ENCODE measurements at places on chromosomes 12 and 14.

GRCh38 chr12:11693067-11693466 is 43.6 kb downstream of the ETV6 start:
- no peak for DNase-seq

GRCh38 chr12:108046650-108047049 is 82.4 kb upstream of the WSCD2 start:
- no peak for DNase-seq

GRCh38 chr12:53338017-53338416 is 1.9 kb upstream of the SP7 start:
- DNase-seq: no peak

- DNase-seq: no peak
Observed at GRCh38 chr14:101560534-101561113, 671 bp upstream of the DIO3 start.

- no peak for DNase-seq
Observed at GRCh38 chr14:30443368-30444007, 115.5 kb upstream of the G2E3 start.

DNA sequence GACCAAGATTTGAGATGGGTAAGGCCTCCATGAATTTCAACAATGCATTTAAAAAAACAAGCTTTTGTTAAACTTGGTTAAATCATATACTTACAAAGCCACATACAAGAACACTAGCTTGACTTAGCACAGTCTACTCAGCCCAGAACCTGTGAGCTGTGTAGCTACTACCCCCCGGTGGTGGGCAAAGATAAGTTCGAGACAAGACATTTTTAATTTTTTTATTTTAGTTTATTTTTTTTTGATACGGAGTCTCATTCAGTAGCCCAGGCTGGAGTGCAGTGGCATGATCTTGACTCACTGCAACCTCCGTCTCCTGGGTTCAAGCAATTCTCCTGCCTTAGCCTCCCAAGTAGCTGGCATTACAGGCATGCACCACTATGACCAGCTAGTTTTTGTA is 3.7 kb upstream of the NECAP1 start:
- no peak for DNase-seq

- DNase-seq: no peak
Observed at GRCh38 chr14:23183158-23183470, 346 bp downstream of the SLC7A8 start.

GRCh38 chr12:89260841-89261637 is 91.3 kb downstream of the DUSP6 start:
- DNase-seq: no peak

GRCh38 chr14:105201925-105202513 is 20.9 kb upstream of the NUDT14 start:
- DNase-seq: no peak

- DNase-seq: no peak
Observed at GRCh38 chr12:69527506-69528272, 57.5 kb downstream of the FRS2 start.

GRCh38 chr12:50477241-50477832 is 27.4 kb upstream of the DIP2B start:
- no peak for DNase-seq

GRCh38 chr14:28760431-28760996 is 6.1 kb upstream of the FOXG1 start:
- DNase-seq: no peak

DNA sequence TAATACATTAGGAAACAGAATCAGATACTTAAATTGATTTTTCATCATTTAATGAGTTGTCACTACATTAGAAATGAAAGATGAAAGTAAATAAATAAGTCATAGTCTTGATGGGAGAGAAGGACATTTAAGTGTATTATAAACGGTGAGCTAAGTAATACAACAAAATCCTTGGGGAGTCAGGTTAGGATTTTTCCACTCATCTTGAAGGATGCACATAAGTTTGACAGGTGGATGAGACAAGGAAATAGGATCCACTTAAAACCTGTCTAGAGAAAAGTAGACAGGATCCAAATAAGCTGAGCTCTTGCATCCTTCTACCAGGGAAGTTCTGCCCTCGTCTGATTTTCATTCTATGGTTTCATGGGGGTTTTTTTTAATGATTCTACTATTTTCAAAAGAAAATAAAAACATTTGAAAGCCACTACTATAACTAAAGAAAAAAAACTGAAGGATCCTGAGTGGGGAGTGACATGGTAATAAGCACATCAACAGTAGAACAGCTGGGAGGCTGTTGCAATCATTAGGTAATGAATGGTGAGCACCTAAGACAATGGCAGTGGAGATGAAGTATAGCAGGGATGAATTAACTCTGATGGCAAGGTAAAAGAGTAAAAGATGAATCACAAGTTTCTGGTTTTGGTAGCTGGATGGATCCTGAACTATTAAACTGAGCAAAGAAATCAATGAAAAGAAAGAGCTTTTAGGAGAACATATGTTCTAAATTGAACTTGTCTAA is 17.0 kb downstream of the CEP128 start:
- no peak for DNase-seq

DNA sequence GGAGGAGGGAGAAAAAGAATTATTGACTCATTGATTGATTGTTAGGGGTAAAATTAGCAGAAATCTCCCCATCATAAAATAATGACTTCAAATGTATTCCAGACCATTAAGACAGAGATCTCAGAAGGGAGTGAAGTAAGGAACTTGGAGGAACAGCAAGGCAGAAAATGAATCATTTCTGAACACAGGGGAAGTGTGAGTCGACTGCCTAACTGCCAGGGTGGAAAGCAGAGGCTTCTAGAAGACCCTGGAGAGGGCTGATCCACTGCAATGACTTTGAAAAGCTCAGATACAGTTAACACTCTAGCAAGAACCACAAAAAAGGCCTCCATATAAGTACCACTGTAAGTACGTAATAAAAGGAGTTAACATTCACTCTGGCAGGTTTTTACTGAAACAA is 9.7 kb downstream of the GLTP start:
- no peak for DNase-seq

GRCh38 chr14:85572011-85572410 is 42.1 kb downstream of the FLRT2 start:
- DNase-seq: no peak

GRCh38 chr12:96948782-96949181 is 41.7 kb downstream of the NEDD1 start:
- no peak for DNase-seq

GRCh38 chr12:94916663-94917062 is 86.8 kb downstream of the NDUFA12 start:
- no peak for DNase-seq

GRCh38 chr12:6534695-6534944 is 303 bp downstream of the GAPDH start:
- no peak for DNase-seq

- DNase-seq: no peak
Observed at GRCh38 chr12:71397433-71397954, 42.1 kb upstream of the LGR5 start.

DNA sequence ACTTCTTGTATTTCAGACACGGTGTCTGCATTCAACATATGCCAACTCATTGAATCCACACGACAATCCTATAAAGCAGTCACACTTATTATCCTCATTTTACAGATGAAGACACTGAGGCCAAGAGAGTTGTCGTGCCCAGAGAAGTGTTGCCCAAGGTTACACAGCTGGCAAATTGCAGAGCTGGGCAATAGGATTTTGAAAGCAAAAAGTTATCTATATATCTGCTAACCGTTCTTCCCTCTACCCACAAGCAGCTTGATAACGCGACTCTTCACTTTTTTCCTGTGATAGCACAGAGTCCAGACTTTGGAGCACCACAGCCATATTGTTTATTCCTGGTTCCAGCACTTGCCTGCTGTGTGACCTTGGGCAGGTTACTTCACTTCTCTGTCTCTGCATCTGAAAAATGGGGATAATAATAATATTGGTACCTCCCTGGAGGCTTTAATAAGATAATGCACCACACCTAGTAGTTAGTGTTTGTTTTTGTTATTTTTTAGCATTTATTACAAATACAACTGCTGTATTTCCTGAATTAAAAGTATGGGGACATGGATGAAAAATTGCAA is 82.2 kb downstream of the CHST11 start:
- DNase-seq: no peak

DNA sequence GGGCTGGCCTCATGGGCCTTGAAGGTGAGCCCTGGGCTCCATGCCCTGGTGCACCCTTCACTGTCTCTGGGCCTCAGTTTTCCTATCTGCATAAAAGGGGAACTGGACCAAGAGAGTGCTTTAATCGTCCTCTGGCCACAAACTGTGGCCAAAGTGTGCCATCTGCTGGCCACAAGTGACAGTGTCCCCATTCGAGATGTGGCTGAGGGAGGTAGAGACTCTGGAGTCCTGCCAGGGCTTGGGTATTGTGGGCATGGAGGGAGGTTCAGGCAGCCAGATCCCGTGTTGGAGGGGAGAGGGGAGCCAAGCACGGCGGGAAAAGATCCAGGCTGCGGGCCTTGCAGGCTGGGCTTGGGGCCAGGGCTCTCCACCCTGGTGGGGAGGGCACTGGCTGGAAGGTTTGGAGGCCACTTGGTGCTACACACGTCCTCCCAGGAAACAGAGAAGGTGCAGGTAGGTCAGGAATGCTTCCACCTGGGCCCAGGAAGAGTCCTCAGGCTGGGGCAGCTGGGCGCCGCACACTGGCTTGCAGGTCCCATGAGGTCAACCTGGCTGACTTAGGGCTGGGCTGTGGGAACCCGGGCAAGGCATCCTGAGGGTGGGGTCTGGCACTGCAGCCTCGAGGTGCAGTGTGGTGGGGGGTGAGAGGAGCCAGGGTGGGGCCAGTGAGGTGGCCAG is 7.3 kb upstream of the KIF26A start:
- DNase-seq: peak; percentile 22

DNA sequence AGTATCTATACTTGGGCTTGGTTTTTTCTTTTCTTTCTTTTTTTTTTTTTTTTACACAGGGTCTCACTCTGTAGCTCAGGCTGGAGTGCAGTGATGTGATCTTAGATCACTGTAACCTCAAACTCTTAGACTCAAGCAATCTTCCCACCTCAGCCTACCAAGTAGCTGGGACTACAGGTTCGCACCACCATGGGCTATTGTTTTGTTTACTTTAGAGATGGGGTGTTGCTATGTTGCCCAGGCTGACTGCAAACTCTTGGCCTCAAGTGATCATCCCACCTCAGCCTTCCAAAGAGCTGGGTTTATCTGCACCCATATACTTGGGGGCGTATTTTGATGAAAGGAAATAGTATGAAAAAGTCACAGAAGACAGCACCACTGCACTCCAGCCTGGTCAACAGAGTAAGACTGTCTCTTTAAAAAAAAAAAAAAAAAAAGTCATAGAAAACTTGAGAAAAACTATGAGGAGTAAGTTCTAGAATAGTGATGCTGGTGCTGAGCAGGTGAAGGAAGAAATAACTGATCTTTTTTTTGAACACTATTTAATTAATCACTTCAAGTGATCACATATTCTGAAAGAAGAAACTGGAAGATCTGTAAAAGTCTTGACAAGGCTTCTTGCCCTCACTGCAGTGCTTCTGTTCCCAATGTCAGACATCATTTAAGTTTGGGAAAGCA is 53.8 kb upstream of the NPFF start:
- DNase-seq: no peak

DNA sequence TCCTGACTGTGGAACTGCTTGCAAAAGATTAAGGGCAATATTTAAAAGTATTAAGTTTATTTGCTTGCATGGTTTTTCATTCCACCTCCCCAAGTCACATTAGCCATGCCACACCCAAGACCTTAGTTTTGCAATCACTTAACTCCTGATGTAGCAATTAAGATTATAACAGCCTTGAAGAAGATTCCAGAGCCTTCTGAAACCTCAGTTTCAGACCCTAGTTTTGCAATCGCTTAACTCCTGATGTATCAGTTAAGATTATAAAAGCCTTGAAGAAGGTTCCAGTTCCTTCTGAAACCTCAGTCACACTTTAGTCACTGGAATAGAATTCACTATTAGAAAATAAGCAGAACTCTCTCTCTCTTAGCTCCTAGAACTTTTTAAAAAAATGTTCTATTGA is 42.7 kb upstream of the DCN start:
- no peak for DNase-seq

DNA sequence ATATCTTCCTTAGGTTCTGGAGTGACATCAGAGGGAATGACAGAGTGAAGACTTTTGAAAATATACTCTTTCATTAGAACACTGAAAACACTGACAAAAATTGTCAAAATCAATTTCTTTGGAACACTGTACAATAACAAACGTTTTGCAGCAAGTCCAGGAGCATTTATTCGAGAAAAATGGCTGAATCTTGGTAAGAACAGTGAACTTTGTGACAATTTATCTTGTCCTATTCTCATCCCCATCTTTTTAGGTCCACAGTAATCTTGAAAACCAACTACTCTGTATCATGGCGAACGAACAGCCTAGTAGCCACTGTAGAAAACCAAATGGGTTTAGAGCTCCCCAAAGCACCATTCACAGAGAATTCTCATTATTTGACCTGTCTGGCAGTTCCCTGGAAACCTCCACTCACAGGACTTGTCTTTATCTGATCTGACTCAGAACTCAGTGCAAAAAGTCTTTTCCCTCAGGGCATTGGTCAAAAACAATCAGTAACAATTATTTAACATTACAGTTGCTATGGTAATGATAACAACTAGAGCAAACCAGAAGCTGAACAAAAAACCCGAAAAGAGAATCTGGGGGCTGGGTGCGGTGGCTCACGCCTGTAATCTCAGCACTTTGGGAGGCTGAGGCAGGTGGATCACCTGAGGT is 20.3 kb upstream of the PPP2R5E start:
- DNase-seq: no peak

DNA sequence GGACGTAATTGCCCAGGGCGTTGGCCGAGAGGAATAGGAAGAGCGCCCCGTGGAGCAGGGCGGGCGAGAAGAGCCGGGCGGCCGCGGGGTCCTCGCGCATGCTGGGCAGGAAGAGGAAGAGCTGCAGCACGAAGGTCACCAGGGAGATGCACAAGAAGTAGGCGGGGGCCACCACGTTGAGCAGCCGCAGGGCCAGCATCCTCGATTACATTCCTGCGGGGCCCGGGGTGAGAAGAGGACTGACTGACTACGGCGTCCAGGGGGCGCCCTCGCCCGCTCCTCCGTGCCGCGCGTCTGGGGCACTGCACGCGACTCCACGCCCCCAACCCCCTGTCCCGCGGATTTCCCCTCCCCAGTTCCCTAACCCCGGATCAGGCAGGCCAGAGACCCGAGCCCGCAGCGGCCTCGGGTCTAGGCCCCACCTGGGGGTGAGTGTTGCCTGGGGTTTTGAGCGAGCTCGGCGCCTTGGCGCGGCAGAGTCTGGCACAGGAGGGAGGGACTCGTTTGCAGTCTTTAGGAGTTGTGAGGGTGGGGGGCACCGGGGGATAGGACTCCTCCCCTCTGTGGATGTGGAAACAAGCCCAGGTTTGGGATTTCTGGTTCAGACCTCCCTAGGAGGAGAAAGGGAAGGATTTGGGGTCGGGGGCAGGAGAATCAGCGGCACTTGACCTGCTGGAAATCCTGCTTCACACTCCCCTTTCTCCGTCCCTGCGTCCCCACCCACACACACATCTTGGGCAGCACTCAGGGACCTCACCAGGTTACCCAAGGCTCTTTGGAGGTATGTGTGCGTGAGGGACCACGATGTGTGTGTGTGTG is 1.8 kb downstream of the ZDHHC22 start:
- DNase-seq: no peak

DNA sequence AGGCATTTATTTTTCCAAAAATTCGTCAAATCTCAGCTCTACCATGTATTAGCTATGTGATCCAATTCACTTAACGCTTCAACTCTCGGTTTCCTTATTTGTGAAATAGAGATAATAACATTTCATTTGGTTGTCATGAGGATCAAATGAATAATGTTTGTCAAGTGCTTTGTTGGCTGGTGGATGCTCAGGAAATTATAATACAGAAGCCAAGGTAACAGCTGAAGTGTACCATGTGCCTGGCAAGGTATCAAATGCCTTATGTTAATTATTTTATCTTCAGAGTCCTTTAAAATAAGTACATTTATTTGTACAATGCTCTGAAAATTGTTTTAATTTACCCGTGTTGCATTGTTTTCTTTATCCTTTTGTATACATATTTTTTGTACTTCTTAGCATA is 6.1 kb upstream of the PRKCH start:
- DNase-seq: no peak
